ENCODE measurements at places on chromosomes 4 and X.

DNA sequence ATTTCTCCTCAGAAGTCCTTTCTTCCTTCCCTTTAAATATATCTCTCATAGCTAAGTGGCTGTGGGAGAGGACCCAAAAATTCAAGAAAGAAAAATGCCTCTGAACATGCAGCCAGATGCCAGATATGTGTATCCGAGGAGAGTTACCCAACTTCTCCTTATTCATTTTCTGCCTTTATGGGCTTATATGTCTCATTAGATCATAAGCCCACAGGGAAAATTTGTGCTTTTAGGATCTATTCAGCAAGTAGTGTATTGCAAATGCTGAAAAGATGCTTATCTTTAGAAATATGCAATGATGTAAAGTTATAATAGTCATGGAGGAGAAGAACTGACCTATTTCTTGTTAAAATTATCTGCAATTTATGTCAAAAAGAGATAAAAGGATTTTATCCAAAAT is 371.8 kb upstream of the NOCT start:
- DNase-seq = no peak

- DNase-seq = no peak
These were observed 39.1 kb downstream of the TMEM164 start for GRCh38 chrX:110041980-110042379.

DNA sequence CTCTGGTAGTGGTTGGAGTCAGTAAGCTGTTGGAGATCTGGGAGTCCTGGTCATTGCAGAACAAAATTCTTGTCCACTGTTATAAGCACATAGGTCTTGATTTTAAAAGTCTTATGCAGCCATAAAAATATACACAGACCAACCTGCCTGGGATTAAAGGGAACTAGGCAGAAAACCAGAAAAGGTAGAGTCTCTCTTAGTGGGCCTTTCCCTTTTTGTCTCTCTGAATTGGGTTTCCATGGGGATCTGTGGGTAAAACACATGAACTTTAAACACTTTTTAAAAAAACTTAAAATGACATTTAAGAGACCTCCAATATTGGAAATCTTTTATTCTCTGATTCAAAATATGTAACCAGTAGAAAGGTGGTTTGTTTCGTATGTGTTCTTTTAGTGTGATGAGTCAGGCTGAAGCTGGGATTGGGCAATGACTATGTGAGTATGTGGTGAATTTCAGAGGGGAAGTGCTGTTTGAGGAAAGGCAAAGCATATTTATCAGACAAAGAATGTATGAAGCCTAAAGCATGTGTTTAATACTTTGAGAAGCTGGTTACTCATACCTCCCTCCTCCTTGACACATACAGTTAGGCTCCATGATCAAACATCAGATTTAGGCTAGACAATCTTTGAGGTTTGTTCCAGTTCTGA is 29.6 kb downstream of the SLC16A2 start:
- DNase-seq = no peak

GRCh38 chrX:23792861-23793553 is 10.0 kb downstream of the SAT1 start:
- no peak for DNase-seq

- no peak for DNase-seq
These were observed 53.6 kb downstream of the SLC7A11 start for GRCh38 chr4:138188406-138189084.

Data from D721Med (cell line).